ENCODE measurements at places on chromosomes 5 and 9.

DNA sequence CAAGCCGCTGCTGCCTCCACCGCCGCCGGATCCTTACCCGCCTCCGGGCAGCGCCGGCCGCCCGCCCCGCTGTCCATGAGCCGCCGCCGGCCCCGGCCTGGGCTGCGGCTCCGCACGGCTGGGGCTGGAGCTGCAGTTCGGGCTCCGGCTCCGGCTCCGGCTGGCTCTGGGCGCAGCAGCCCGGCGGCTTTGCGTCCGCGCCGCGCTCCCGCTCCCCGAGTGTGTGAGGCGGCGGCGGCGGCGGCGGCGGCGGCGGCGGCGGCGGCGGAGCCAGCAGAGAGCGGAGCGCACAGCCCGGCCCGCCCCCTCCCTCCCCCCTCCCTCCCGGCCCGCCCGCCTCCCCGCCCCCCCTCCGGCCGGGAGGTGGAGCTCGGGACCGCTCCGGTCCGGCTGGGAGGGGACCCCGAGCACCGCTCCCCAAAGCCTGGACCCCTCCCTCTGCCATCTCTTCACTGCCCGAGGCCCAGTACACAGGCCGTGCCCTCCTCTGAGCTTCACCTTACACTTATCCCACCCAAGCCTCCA lies at the start of gene PCDH1:
Gene PCDH1 (minus strand): TSS at position 225 of the 525 bp plus-strand sequence. CDS start 148 bp downstream, at position 77.
- no peak for DNase-seq

DNA sequence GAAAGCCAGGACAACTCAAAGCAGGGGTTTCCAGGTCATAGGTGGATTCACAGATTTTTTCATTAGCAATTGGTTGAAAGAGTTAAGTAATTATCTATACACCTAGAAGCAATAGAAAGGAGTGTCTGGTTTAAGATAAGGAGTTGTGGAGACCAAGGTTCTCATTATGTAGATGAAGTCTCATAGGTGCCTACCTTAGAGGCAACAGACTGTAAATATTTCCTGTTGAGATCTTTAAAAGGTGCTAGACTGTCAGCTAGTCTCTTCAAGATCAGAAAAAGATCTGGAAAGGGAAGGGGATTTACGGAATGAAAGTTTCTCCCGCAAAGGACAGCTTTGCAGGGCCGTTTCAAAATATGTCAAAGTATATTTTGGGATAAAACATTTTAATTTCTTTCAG lies 603.4 kb downstream of the PTPRD start:
- DNase-seq, result no peak

GRCh38 chr5:155342956-155343355 lies 329.4 kb downstream of the KIF4B start:
- DNase-seq, result no peak

DNA sequence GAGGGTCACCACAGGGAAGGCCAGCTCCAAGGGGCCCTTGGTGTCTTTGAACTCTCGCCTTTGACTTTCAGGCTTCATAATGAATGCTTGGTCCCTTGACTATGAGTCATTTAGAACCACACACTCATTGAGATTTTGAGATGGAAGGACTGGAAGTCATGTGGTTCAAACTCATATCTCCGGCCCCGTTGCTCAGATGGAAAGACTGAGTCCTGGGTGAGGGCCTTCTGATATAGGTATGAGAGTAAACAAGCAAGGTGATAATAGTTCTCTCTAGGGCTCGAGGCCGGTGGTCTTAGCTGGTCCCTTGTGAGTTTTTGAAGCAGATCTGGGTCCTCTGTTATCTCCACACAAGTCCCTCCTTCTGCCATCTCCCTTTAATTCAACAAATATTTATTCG lies 210.6 kb downstream of the PAX5 start:
- no peak for DNase-seq

GRCh38 chr9:105309531-105309931 lies 65.1 kb downstream of the SLC44A1 start:
- peak; percentile 84 for DNase-seq

DNA sequence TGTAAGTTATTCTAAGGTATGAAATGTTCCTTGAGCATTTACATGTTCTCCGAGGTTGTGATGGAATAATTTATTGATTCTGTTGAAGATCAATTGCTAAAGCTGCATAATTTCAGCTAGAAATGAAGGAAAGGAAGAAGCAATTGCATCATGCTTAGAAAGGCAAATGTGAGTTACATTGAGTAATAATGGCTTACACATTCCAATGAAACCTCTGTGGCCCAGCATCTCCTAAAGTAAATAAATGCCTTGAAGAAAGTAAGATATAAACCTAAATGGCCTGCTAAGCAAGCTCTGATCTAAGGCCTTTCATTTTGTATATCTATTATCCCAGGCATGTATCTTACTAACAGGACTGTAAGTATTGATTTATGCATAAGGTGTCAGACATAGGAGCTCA lies 677.3 kb upstream of the RGMB start:
- DNase-seq, result no peak

- no peak for DNase-seq
Observed at GRCh38 chr5:9362600-9362999, 183.3 kb downstream of the SEMA5A start.

DNA sequence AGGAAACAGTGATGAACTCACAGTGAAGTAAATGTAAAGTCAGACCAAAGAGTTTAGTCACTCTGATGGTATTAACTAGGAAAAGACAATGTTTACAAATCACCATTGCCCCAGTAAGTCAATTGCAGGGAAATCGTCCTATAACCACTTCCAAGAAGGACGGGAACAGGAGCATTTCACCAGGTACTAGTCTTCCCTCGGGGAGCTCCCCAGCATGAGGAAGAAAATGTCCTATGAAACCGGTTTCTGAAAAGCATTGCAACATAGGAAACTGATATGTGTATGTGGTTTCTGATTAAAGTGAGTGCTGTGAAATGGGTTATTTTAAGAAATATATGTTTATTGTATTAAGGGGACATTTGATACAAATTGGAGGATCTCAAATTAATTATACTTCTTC lies 626.7 kb upstream of the ADAMTS16 start:
- DNase-seq, result no peak

Data from foreskin melanocyte (primary cell).